NCI-H1105 treated with DMSO at 0.1 percent for 48 hours (cell line): ENCODE measurements at places on chromosomes 7 and 10.

- DNase-seq: no peak
Observed at GRCh38 chr7:157605638-157606037, 268.8 kb downstream of the DNAJB6 start.

- DNase-seq: no peak
Observed at GRCh38 chr10:97684866-97685394, 2.1 kb downstream of the AVPI1 start.

DNA sequence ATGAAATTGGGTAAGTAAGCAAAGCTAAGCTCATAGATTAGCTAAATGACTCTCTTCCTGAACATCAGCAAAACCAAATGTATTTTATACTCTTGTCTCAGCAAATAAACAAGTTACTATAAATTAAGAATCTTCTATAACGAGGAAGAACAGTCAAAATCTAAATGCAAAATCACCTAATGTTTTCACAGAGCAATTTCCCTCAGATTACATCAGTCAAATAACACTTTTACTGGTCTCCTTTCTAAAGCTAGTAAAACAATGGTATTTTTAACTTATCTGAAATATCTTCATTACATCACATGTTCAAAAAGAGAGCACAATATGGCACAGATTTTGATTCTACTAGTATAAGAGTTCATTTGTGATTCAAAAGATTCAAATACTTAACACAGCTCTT lies 16.5 kb upstream of the GPR22 start:
- DNase-seq: no peak

GRCh38 chr10:119724593-119725516 lies 995 bp upstream of the INPP5F start:
- DNase-seq: peak; percentile 10

DNA sequence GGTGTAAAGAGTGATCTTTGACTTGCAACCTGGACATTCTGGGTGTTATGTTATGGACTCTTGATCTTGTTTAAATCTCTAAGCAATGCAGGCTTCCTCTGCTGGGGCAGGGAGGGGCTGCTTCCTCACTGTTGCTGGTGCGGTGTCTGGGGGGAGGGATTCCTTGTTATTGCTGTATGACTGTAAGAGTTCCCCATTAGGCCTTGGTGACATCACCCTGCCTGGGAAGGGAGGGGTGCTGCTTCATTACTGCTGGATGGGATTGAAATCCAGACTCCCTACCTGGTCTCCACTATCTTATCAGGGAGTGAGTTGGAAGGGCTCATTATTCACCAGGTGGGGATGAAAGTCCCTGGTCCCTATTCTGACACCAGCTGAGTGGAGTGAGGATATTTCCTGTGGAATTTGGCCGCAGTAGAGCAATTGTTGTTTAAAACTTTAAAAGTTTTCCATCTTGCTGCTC lies 8.8 kb downstream of the OGDH start:
- no peak for DNase-seq

DNA sequence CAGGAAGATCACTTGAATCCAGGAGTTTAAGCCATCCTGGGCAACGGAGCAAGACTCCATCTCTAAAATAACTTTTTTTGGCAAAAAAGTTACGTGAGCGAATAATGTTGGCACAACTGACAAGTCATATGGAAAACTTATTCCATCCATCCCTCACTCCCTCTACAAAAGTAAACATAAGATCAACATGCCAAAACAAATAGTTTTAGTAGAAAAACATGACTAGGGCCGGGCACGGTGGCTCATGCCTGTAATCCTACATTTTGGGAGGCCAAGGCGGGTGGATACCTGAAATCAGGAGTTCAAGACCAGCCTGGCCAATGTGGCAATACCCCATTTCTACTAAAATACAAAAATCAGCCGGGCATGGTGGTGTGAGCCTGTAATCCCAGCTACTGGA lies 25.6 kb downstream of the SLC25A16 start:
- no peak for DNase-seq

- no peak for DNase-seq
Observed at GRCh38 chr10:116184512-116184794, 88.6 kb downstream of the GFRA1 start.

- DNase-seq: no peak
Observed at GRCh38 chr7:46622251-46622650, 701.2 kb upstream of the IGFBP3 start.

DNA sequence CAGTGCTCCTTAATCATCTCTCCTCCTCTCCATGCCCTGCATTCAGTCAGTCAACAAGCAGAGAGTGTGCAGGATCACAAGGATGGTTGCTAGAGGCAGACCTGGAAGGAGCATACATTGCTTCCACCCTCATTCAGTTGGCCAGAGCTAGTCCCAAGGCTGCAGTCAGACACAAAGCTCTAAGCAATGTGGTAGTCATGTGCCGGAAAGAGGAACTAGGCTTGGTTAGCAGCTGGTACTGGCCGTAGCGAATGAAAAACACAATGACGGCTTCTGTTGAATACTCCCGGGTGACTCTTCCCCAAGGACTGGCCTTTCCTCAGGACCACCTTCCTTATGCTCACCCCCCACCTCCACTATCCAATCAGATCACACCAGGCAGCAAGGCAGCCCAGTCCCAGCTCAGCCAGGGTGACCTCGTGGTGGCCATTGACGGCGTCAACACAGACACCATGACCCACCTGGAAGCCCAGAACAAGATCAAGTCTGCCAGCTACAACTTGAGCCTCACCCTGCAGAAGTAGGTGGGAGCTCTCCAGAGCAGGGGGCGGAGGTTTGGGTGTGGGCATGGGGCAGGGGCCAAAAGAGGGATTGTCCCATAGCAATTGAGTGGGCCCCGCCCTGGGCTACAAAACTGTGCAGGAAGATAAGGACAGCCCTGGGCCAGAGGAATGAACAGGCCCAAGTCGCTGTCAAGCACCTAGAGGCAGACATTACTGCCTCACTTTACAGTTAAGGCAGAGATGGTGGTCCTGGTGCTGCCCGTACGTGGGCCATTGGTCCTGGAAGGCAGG lies 10.9 kb downstream of the LDB3 start:
- DNase-seq: no peak

DNA sequence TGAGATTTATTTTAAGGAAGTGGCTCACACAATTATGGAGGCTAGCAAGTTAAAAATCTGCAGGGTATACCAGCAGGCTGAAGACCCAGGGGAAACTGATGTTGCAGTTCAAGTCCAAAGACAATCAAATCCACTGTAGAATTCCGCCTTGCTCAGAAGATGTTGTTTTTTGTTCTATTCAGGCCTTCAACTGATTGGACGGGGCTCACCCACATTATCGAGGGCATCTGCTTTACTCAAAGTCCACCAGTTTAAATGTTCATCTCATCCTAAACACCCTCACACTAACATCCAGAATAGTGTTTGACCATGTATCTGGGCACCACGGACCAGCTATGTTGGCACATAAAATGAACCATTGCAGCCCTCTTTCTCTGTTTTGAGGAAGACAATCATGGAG lies 211.2 kb upstream of the GPR26 start:
- DNase-seq: no peak

GRCh38 chr7:18330548-18330947 lies 165.0 kb upstream of the HDAC9 start:
- DNase-seq: no peak

- no peak for DNase-seq
Observed at GRCh38 chr7:128080169-128080568, 48.9 kb upstream of the LRRC4 start.

- DNase-seq: no peak
Observed at GRCh38 chr10:11602358-11602757, 9.1 kb downstream of the USP6NL start.

DNA sequence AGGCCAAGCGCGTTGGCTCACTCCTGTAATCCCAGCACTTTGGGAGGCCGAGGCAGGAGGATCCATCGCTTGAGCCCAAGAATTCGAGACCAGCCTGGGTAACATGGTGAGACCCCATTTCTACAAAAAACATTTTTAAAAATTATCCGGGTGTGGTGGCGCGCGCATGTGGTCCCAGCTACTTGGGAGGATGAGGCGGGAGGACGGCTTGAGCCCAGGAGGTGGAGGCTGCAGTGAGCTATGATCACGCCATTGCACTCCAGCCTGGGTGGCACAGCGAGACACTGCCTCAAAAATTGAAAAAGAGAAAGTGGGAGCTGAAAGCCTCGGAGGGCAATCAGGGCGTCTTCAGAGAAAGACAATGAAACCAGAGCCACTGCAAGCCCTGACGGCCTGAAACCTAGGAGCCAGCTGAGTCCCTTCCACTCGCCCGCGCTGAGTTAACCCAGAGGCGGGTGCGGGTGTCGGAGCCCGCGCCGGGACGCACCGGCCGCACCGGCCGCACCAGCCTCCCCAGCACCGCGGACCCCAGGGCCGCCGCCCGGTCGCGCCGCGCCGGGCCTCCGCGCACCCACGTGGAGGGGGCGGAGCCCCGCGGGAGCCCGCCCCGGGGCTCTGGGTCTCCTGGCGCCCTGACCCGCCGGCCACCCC lies 22.4 kb downstream of the ZFAND2A start:
- peak; percentile 54 for DNase-seq

GRCh38 chr7:151095123-151095797 lies 9.0 kb downstream of the AGAP3 start:
- DNase-seq: no peak

DNA sequence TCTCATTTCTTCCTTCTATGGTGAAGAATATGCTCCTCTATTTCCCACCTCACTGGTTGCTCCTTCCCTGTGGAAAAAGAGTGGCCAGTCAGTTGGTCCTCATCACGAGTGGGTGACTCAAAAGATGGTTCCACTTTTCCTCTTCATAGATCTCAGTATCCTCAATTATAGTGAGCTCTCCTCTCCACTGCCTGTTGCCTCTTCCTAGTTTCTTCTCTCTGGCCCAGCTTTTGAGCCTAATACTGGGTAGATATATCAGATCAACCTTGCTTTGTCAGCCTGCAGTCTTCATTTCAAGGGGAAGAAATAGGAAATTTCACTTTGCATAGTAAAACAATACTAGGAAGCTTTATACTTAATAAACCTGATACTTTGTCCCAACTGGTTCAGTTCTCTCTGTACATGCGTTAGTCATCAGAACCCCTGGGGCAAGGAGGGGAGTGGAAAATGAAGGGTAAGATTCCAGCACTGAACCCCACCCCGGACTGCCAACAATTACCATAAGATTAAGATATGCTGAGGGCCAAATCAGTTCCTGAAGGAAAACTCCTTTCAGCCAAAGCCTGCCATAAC lies 15.5 kb upstream of the WNT16 start:
- no peak for DNase-seq

- no peak for DNase-seq
Observed at GRCh38 chr10:30456266-30456665, 22.3 kb downstream of the MAP3K8 start.

DNA sequence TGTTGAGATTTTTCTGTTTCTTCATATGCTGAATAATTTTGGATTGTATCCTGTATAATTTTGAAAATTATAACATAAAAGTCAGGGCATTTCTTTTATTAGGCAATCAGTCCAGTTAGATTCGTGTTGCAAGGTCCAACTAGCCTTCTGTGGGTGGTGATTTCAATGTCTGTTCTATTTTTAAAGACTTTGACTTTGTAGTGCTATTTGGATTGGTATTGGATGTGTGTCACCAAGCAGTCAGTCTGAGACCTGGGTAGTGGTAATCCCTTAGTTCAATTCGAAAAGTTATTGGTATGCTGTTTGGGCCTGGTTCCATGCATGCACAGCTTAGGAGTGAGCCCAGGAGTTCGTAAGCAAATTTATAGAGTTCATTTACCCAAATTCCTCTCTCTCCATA lies 82.2 kb downstream of the EPDR1 start:
- DNase-seq: no peak
